ENCODE measurements at places on chromosomes 13 and 19. TPM values are rescaled to one million over a fixed set of nuclear protein-coding genes. Genes with fewer than 3 reads are reported as not detected.

LYL1 gene
- 4.5 TPM for total RNA-seq

DNA sequence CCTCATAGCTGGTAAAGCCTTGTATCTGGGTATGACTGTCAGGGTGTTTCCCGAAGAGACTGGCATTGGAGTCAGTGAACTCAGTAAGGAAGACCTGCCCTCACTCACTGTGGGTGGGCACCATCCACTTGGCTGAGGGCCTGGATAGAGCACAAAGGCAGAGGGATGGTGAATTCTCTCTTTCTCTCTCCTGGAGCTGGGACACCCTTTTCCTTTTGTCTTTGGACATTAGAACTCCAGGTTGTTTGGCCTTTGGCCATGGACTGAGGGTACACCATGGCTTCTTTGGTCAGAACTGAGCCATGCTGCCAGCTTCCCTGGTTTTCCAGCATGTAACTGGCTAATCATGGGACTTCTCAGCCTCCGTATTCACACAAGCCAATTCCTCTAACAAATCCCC, 4.6 kb upstream of the CEACAM1 start:
- no peak for DNase-seq

DNA sequence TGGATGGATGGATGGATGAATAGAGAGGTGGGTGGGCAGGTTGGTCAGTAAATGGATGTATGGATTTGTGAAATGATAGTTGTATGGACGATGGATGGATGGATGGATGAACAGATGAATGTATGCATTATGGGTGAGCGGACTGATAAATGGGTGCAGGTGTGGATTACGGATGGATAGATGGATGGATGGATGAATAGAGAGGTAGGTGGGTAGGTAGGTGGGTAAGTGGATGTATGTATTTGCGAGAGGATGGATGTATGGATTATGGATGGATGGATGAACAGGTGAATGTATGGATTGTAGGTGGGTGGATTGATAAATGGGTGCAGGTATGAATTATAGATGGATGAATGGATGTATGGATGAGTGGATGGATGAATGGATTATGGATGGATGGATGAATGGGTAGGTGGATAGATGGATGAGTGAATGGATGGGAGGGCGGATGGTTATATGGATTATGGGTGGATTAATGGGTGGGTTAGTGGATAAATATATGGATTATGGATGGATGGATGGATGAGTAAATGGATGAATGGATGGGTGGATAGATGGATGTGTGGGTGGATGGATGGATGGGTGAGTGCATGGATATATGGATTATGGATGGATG, 37.0 kb upstream of the TNFAIP8L1 start:
- DNase-seq, result no peak

DNA sequence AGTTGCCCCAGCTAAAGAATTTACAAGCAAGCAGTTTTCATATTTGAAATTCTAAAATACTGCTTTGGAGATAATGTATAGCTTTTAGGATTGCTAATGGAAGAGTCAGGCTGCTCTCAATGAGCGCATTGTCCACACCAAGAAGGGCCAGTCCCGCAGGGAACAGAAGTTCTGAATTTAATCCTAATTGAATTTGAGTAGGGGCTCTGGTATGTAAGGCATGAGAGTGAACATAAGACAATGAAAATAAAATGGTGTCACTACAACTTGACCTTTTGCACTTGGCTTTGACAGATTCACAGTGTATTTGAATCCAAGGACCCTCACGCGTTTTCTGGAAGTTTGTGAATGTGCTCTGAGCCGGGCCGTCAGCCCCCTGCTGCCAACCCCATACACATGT, 32.6 kb downstream of the RAB20 start:
- DNase-seq, result no peak

GRCh38 chr13:48477191-48477855, 55.6 kb downstream of the RCBTB2 start:
- no peak for DNase-seq

DNA sequence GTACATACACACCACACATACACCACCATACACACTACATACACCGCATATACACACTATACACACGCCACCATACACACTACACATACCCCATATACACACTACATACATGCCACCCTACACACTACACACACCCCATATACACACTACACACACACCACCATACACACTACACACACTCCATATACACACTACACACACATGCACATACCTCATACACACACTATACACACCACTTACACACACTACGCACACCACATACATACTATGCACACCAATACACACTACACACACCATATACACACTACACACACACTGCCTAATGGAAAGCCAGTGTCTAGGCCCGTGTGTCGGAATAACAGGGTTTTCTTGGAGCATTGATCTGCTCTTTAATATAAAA, 27.5 kb downstream of the CRYL1 start:
- DNase-seq, result no peak

GRCh38 chr13:36432106-36432544, at the start of gene CCNA1:
Gene CCNA1, plus strand, starts transcription at chr13:36432495. Its CDS starts 562 bp downstream, at chr13:36433057.
- peak; percentile 19 for DNase-seq

CACNA1A gene
- 4.9 TPM for total RNA-seq

DNA sequence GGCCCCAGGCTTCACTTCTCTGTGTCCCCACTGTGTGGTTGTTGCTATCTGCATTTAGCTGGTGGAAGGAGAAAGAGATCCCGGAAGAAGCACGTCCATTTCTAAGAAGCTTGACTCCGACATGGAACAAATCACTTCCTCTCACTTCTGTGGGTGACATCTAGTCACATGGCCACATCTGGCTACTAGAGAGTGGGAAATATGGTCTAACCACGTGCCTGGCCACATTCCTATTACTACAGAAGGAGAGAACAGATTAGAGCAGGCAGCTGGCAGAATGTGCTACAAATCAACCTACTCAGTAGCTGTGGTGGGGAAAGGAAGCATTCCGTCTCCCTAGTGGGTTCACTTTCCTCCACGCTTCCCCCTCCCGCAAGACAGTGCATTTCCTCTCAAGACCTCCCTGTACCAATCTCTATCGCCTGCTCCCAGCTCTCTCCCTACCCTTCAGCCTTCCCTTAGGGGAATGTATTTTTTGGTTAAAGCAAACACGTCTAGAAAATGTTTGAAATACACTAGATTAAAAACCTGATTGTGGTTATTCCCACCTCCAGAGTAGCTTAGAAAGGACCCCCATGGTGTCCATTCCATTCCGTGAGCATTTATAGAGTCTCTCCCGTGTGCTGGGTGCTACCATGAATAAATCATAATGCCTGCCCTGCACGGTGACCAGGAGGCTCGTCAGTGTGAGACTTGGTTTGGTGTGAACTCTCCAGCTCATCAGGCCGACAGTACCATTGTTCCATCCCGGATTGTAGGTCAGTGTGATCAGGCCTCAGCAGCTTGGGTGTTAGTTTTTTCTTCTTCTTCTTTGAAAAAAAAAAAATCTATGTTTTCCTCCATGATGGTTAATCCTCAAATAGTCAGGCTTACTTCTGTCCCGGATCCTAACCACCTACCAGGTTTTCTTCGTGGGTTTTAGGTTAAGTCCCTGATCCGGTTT, 8.0 kb upstream of the AMER2 start:
- DNase-seq, result no peak

DNA sequence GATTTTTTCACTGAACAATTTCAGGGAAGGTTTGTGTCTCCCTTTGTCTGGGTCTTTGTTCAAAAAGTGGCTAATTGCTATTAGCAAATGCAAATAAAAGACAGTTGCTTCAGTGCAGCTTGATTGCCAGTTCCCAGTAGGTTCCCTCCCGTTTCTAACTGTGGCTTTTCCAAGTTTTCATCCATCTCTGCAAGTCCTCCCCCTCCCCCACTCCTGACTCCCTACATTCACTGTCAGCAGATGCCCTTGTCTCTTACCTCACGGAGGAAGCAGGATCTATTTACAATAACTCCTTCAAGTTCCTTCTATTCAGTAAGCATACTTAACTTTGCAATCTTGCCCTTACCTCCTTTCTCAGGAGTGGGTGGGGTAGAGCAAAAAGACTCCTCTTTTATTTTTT, 55.4 kb upstream of the SCEL start:
- no peak for DNase-seq

SYCN gene
- total RNA-seq, result 2.1 TPM

DNA sequence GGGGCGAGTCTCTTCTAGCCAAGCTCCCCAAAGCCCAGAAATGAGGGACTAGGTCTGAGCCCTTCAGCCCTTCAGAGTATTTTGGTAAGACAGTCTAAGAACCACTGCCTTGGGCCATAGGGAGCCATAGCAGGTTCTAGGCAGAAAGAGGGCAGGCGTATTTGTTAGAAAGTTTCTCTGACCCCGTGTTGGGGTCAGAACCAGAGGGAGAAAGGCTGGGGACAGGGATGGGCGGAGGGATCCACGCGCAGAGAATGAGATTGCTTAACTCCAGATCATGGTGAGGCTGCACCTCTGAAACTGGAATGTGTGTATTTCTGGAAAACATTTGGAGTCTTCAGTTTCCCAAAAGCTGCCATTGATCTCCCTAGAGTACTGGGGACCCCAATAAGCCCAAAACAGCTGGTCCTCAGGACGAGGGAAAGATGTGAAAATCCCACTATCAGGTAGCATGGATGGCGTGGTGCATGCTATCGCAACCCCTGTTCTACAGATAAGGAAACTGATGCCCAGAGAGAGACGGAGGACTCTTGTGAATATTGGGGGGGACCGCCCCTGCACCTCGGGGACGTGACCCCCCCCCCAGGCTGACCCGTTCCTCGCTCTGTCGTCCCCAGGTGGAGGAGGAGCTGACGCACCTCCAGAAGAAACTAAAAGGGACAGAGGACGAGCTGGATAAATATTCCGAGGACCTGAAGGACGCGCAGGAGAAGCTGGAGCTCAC, 703 bp upstream of the TPM4 start:
- no peak for DNase-seq

CYP4F22 gene
- 0.22 TPM for total RNA-seq

DNA sequence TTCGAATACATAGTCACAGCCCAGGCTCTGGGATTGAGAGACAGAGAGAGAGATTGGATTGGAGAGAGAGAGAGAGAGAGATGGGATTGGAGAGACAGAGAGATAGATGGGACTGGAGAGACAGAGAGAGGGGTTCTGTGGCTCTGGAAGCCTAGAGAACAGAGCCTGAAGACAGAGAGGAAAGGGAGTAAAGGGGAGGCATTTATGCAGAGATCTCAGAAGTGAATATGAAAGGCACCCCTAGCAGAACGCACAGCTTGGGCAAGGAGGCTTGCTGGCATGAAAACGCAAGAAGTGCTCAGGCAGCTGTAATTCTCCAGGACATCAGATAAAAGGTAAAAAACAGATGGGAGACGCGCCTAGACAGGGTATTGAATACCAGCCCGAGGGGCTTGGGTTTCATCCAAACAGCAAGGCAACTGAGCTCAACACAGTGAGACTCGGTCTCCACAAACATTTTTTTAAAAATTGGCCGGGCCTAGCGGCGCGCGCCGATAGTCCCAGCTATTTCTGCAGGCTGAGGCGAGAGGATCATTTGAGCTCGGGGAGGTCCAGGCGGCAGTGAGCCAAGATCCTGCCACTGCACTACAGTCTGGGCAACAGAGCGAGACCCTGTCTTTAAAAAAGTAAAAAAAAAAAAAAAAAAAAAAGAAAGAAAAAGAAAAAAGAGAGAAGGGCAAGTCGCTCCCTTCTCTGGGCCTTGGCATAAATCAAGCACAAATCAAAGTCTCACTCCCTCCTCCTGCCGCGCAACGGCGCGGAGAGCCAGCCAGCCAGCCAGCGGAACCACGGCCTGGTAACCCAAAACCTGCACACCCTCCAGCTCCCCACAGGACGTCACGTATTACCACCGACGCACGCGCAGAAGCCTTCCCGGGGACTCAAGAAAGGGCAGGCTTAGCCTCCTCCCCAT, 774 bp upstream of the PPP2R1A start:
- DNase-seq, result peak; percentile 59

CRX gene
- not detected for total RNA-seq

GRCh38 chr13:99812625-99813024, 158.9 kb downstream of the ZIC5 start:
- no peak for DNase-seq

DNA sequence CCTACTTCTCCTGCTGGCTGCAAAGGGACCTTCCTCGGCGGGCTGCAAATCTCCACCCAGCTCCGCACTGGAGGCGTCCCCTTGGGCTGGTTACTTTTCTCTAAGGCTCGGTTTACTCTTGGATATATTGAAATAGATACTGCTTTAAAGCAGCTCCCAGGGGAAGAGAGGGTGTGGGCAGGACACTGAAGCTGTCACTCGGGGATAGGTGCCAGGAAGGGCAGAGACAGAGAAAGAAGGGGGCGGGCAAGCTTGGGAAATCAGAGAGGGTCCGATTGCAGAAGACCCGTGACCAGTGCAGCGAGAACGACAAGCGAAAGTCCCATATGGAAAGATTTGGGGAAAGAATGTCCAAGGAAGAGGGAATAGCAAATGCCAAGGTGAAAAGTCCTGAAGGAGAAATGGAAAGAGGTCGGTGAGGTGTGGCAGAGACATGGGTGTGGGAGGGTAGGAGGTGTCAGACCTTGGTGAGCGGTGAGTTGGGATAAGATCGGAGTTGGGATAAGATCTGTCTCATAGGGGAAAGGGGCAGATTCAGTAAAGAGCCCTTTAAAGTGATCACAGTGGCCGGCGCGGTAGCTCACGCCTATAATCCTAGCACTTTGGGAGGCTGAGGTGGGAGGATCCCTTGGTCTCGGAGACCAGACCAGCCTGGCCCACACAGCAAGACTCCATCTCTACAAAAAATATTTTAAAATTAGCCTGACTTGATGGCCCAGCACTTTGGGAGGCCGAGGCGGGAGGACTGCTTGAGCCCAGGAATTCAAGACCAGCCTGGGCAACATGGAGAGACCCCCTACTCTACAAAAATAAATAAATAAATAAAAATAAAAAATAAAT, 618 bp downstream of the THSD8 start:
- DNase-seq, result peak; percentile 57

- no peak for DNase-seq
Observed at GRCh38 chr13:24694907-24695306, 14.7 kb downstream of the ATP12A start.

GAPDHS gene
- not detected for total RNA-seq

DNA sequence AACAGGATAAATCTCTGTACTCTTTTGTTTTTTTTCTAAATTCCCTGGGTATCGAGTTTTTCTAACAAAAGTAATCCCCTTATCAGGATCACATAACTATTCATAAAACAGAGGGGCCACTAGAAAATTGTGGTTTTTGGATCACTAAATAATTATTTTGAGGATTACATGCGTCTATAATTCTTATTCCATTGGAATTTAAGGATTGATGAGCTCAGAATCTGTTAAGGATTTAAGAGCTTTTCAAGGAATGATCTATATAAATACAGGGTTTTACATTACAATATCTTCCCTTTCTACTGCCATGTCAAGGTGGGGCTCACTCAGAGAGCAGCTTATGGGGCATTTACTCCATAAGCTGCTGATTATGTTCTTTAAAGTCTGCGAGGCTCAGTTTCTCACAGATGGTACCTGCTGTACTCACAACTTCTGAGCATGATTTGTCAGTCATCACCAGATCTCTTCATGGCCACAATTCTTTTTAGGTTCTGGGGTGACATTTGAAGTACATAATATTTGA, 449.8 kb downstream of the PCDH17 start:
- DNase-seq, result no peak

PRTN3 gene
- not detected for total RNA-seq

ADGRE1 gene
- total RNA-seq, result 0.85 TPM

DNA sequence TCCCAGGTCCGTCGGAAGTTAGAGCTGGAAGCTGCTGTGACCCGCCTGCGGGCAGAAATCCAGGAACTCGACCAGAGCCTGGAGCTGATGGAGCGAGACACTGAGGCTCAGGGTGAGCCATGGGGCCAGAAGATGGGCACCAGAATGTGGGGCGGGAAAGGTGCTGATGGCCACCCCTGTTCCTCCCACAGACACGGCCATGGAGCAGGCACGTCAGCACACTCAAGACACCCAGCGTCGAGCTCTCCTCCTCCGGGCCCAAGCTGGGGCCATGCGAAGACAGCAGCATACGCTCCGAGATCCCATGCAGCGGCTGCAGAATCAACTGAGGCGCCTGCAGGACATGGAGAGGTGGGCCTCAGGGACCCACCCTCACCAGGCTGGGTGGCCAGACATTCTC, 2.5 kb downstream of the HAUS5 start:
- no peak for DNase-seq
